ENCODE measurements at places on chromosomes 5 and 9.

DNA sequence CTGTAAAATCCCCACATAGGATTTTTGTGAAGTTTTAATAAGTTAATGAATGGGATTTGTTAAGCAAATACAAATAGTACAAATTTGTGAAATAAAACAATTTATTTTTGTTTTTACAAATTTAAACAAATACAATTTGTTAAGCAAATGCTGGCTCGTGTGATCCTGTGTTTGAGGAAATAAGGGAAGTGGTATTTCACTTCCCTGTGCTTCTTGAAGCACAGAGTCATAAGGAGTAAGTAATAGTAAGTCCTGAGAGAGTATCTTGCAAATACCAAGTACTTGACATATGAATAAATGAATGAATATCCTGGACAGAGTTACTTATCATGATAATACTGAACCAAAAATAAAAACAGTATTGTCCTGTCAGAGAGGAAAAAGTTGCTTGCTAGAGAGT lies 9.1 kb downstream of the SMIM3 start:
- DNase-seq: no peak

- DNase-seq: no peak
Measured at GRCh38 chr9:113499153-113499875, 35.8 kb downstream of the RGS3 start.

- no peak for DNase-seq
Measured at GRCh38 chr5:80973027-80973426, 12.9 kb downstream of the RASGRF2 start.

- DNase-seq: peak; percentile 11
Measured at GRCh38 chr9:1460143-1460769, 410.1 kb downstream of the DMRT2 start.

GRCh38 chr9:123283048-123283408 lies 14.6 kb upstream of the STRBP start:
- no peak for DNase-seq

GRCh38 chr9:28735738-28736342 lies 1162.6 kb upstream of the C9orf72 start:
- DNase-seq: no peak

DNA sequence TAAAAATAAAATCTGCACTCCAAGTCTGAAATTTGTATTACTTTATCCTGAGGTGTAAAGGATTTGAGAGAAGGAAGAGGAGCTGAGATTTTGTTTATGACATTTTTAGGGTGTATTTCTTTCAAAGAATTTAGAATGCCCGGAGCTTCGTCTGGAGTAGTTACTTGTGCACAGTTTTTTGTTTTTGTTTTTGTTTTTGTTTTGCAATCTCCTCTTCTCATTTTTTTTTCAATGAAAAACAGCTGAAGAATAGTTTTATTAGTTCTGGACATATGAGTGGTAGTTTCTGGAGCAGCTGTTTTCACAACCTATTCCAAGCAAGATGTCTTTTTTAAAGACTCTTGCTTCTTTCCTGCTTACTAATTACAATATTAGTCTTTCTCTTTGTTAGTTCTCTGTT lies 408.2 kb upstream of the PTGER4 start:
- DNase-seq: no peak

DNA sequence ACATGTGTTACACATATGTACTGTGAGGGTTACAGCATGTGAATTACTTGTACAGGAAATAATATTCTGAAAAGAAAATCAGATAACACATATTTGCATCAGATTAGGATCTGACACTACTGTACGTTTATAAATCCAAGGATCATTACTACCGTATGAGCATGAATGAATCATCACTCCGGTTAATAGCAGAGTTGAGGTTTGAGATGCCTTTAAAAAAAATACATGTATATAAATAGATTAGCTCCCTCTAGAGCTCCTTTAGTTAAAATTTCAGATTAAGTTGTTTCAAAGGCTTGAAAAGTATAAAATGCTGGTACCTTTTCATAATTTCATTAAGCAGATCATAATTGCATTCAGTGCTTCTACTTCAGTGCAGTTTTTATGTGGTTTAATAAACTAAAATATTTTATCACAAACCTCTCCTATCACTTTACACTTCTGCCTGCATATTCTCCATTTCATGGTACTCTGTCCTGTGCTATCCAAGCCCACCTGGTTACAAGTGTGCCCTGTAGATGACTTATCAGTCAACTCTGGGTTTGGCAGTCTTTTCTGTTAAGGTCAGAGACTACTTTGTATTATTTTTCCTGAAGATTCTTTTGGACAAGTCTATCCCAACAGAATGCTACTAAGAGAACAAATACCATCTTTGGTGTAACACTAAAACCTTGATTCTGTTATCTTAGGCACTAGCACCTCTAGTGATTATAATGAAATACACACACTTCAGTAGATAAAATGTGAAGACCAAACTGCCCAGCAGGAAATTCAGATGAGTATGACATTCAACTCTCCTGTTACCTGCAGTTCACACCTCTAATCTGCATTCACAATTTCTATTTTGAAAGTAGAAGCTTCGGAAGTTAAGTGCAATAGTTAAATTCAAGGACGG lies 48.0 kb upstream of the POU5F2 start:
- no peak for DNase-seq

- DNase-seq: no peak
Measured at GRCh38 chr5:172452398-172453205, 1.7 kb downstream of the SH3PXD2B start.

DNA sequence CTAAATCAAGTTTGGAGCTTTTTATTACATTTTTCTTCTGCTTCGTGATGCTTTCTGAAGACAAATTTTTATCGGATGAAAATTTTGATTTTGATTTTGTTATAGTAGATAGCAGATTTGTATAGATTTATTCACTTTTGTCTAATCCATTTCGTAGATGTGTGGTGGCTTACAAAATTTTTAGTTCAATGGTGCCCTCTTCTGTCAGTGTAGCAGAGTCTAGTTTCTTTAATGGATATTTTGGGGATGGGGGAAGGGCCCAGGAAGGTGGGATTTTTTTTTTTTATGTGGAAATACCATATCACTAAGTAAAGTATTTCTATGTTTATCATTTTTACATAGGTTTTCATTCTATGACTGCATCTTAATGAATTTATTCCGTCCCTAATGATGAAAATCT lies 259.9 kb upstream of the TARS1 start:
- no peak for DNase-seq

DNA sequence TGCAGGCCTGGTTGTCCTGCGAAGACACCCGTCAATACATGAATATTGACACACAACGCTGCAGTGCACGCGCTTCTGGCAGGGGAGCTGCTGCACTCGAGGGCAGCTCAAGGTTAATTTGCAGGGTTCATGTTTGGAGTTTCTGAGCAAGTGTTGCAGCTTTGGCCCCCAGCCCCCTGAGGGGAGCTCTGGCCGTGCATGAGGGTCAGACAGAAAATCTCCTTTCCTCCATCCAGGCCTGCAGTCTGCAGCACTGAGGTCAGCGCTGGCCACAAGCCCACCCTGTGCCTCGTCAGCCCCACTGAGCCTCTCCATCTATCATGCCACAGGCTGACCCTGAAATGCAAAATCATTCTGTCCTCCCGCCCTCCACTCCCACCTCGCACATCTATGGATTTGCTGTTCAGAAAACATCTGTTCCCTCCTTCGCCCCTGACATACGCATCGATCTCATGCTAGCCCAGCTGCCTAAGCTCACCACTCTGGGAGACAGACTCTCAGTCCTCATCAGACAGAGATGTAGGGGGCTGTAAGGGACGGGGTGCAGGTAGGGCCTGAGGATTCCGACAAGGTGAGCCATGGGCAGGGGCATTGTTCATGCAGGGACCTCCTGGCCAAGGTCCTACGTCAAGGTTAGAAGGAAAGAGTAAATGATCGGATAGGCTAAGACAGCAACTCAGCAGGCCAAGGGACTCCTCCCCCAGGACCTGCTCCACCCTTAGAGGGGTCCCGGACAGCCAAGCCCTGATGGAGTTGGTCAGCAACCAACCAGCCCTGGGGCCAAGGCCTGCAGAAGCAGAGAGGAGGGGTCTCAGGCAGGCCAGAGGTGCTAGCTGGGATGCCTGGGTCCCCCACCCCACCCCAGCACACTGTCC lies 125.1 kb downstream of the KCNIP1 start:
- DNase-seq: no peak

DNA sequence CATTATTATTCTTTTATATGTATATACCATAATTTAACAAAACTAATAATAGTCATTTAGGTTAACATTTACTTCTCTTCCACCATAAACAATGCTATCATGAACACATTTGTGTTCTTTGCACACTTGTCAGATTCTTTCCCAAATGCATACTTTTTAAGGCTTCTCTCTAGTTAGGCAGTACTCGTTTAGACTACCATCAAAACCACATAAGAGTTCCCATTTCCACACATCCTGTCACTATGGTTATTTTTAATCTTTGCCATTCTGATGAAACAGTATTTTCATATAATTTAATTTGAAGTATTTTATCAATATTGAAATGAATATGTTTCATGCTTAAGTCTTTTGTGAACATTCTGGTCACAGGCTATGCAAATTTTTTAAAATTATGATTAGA lies 15.1 kb downstream of the DROSHA start:
- DNase-seq: no peak

DNA sequence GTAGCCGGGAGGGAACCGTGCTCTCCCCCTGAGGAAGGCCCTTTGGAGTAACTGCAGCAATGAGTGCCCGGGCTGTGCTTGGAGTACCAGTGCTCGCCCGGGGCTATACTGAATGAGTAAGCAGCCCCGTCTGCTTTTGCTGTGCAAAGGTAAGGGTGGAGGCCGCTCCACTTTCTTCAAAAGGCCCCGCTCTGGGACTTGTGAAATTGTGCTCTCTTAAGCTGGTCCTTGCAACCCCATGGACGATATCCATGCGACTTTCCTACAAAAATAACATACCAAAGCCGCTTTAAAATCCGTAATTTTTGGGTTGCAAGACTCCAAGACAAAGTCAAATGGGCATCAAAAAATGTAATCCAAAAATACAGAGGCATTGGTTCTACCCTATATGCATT lies 578 bp upstream of the TNFAIP8 start:
- no peak for DNase-seq

- no peak for DNase-seq
Measured at GRCh38 chr9:98326459-98327248, 71.2 kb upstream of the TBC1D2 start.

DNA sequence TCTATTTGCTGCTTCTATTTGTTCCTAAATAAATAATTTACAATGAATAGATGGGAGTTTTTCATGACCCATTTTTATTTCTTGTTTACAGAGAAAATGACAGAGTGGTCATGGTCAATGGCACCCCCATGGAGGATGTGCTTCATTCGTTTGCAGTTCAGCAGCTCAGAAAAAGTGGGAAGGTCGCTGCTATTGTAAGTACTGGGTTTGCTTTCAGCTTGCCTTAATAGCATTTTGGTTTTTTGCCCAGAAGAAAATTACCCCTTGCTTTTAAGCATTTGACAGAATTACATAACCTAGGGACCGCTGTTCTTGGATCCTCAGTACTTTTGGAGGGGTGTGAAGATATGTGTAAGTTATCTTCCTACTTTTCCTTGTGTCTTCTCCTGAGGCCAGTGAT lies 44.1 kb downstream of the TJP2 start:
- no peak for DNase-seq

DNA sequence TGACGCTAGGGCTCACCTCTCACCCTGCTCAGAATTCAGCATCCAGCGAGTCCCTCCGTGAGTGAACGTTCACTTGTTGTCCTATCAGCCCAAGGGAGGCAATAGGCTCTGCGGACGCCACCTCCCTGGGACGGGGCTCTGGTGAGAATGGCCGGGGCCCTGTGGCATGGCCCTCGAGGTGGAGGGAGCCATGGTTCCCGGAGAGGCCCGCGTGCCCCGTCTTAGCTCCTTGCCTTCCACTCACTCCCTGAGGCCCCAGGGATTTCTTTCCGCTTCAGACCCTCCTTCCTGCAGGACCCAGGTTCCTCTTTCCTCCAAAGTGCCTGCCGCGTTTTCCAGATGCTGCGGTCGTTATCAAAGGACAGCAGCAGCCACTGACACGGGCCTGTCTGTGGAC lies 21.5 kb downstream of the EXOC3 start:
- no peak for DNase-seq

- DNase-seq: no peak
Measured at GRCh38 chr5:158553195-158553961, 546.3 kb downstream of the EBF1 start.

GRCh38 chr9:137114613-137115393 lies at the start of gene DPP7:
TSS of gene DPP7 (minus strand) at chr9:137114733. CDS start at chr9:137114713, 20 bp downstream.
- DNase-seq: peak; percentile 67

DNA sequence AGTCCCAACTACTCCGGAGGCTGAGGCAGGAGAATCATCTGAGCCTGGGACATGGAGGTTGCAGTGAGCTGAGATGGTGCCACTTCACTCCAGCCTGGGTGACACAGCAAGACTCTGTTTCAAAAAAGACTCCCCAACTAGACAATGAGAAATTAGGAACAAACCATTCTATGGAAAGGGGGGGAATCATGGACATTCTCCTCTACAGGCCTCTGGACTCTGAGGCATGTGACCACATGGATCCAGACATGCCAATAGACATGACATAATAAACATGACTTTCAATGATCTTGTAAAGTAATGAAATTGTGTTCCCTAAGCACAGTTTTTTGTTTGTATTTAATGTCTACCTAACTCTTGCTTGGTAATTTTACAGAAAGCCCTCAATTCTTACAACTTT lies 8.8 kb downstream of the HOMER1 start:
- DNase-seq: no peak

- DNase-seq: no peak
Measured at GRCh38 chr9:115765060-115765459, 388.5 kb upstream of the PAPPA start.

GRCh38 chr5:10248378-10249260 lies 1.1 kb downstream of the ATPSCKMT start:
- no peak for DNase-seq

Data from mucosa of gallbladder (tissue), 1 donor.